ENCODE measurements at places on chromosomes 2 and 18.

DNA sequence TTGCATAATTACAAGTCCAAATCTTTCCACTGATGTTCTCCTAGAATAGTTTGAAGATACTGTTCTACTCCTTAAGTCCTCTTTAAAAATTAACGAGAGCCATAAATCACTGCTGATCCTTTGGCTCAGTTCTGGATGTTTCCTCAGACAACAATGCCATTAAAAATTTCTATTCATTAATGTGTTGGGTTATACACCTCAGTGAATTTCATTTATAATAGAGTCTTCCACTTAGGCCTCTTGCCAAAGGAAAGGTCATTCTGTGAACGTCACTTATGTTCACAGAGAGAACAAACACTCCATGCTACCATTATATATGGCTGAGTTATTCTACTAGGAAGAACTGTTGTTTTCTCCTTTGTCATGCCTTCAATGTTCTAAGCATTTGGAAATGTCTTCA, 1472.3 kb upstream of the CELF4 start:
- no peaks in the 10 kb centered on the region for H3K27me3 ChIP-seq
- H3K36me3 ChIP-seq = no peaks in the 10 kb centered on the region
- H3K4me3 ChIP-seq = no peak overlapping the region
- no peak for DNase-seq
- H3K4me1 ChIP-seq = no peaks in the 10 kb centered on the region

- peaks cover 46% of the 10 kb centered on the region for H3K4me1 ChIP-seq
- no peak overlapping the region for H3K27ac ChIP-seq
- peak overlapping the region; percentile 82 for H3K4me3 ChIP-seq
- peaks cover 19% of the 10 kb centered on the region for H3K27me3 ChIP-seq
- H3K36me3 ChIP-seq = peaks cover 24% of the 10 kb centered on the region
Measured at GRCh38 chr2:37324536-37324785, 172 bp downstream of the PRKD3 start.

- DNase-seq = no peak
- no peak overlapping the region for H3K4me3 ChIP-seq
- H3K27ac ChIP-seq = no peak overlapping the region
- H3K4me1 ChIP-seq = peaks cover 2% of the 10 kb centered on the region
- H3K36me3 ChIP-seq = peaks cover 6% of the 10 kb centered on the region
- peaks cover 15% of the 10 kb centered on the region for H3K27me3 ChIP-seq
Measured at GRCh38 chr2:239880396-239880795, 144.7 kb downstream of the NDUFA10 start.

GRCh38 chr2:212228743-212229171, 309.8 kb downstream of the ERBB4 start:
- no peaks in the 10 kb centered on the region for H3K4me1 ChIP-seq
- DNase-seq = no peak
- no peaks in the 10 kb centered on the region for H3K27me3 ChIP-seq
- no peak overlapping the region for H3K4me3 ChIP-seq

DNA sequence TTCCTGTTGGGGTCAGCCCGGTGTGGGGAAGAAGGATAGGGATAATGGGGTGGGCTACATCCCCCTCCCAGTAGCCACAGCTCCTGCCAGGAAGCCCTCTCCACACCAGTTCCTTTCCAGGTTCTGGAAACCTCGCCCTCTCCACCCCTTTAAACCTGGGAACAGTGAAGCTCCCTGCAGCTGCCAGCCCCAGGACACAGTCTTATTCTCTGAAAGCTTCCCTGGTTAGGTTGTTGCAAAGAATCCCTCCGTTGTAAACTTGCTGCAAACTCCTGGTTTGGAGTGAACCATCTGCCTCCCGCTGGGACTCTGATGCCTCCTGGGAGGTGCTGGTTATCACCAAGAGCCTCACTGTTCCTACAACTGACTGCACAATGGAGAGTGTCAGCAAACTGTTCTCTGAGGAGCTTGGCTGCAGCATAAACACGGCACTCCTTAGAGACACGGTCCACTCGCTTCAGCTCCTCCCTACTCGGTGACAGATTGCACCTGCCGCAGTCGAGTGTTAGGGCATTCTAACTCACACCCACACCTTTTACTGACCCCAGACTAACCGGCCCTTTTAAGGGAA, 261.8 kb upstream of the RAB6C start:
- DNase-seq = no peak
- no peaks in the 10 kb centered on the region for H3K4me1 ChIP-seq
- peaks cover 10% of the 10 kb centered on the region for H3K27me3 ChIP-seq
- H3K4me3 ChIP-seq = no peak overlapping the region
- no peaks in the 10 kb centered on the region for H3K36me3 ChIP-seq
- H3K27ac ChIP-seq = no peak overlapping the region

- H3K27me3 ChIP-seq = no peaks in the 10 kb centered on the region
- no peak overlapping the region for H3K4me3 ChIP-seq
- H3K27ac ChIP-seq = no peak overlapping the region
- peaks cover 4% of the 10 kb centered on the region for H3K4me1 ChIP-seq
Measured at GRCh38 chr2:169808221-169808620, 9.6 kb downstream of the SSB start.

- DNase-seq = no peak
- no peak overlapping the region for H3K27ac ChIP-seq
- H3K4me1 ChIP-seq = no peaks in the 10 kb centered on the region
Measured at GRCh38 chr2:236085647-236086046, 82.5 kb downstream of the GBX2 start.

- H3K36me3 ChIP-seq = peaks cover 5% of the 10 kb centered on the region
- H3K4me1 ChIP-seq = no peaks in the 10 kb centered on the region
- H3K27me3 ChIP-seq = no peaks in the 10 kb centered on the region
- H3K27ac ChIP-seq = no peak overlapping the region
Measured at GRCh38 chr2:212863185-212863588, 288.2 kb downstream of the IKZF2 start.

- no peak overlapping the region for H3K4me3 ChIP-seq
Measured at GRCh38 chr18:59814891-59815290, 84.9 kb upstream of the PMAIP1 start.

- no peak overlapping the region for H3K4me3 ChIP-seq
- H3K27me3 ChIP-seq = no peaks in the 10 kb centered on the region
- no peaks in the 10 kb centered on the region for H3K36me3 ChIP-seq
- no peak for DNase-seq
- no peak overlapping the region for H3K27ac ChIP-seq
- H3K4me1 ChIP-seq = no peaks in the 10 kb centered on the region
Measured at GRCh38 chr2:233002829-233003657, 10.0 kb downstream of the NGEF start.

DNA sequence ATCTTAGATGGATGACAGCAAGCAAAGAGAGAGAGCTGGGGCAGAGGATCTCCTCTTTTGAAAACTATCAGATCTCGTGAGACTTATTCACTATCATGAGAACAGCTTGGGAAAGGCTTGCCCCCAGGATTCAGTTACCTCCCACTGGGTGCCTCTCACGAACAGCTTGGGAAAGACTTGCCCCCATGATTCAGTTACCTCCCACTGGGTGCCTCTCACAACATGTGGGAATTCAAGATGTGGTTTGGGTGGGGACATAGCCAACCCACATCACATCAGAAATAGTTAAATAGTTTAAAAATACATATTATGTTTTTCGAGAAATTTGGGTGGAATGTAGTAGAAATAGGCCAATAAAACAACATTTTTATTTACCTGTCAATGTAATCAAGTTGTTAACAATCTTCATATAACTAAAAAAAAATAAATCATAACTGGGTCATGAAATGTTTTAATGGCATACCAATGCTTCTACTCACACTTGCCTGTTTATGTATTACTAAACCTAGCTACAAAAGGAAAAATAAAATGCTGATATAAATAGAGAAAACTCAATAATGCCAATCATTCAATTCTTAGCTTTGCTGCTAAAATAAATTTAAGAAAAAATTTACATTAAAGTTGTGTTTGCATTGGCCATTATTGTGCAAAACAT, 608.9 kb downstream of the SUCLG1 start:
- no peaks in the 10 kb centered on the region for H3K27me3 ChIP-seq
- H3K4me3 ChIP-seq = no peak overlapping the region
- no peak for DNase-seq
- peaks cover 2% of the 10 kb centered on the region for H3K36me3 ChIP-seq
- no peaks in the 10 kb centered on the region for H3K4me1 ChIP-seq

DNA sequence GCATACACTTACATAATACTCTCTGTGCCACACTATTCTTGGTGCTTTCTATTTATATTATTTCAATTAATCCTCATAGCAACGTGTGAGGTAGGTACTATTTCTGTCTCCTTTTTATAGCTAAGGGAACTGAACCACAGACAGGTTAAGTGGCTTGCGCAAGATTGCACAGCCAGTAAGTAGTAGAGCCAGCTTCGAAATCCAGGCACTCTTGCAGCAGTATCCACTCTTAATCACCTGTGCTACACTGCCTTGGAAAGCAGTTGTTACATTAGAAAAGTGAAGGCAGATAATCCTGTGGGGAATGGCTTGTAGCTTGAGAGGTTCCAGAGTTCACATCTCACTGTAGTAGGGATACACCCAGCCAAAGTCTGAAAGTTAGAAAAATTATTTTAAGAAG, 198.3 kb downstream of the LDLRAD4 start:
- peaks cover 6% of the 10 kb centered on the region for H3K36me3 ChIP-seq
- no peak overlapping the region for H3K4me3 ChIP-seq
- no peak overlapping the region for H3K27ac ChIP-seq
- peaks cover 25% of the 10 kb centered on the region for H3K4me1 ChIP-seq

- DNase-seq = no peak
- H3K4me3 ChIP-seq = no peak overlapping the region
- H3K36me3 ChIP-seq = no peaks in the 10 kb centered on the region
- no peaks in the 10 kb centered on the region for H3K27me3 ChIP-seq
- H3K4me1 ChIP-seq = no peaks in the 10 kb centered on the region
- H3K27ac ChIP-seq = no peak overlapping the region
Measured at GRCh38 chr18:63708650-63709049, 5.9 kb downstream of the SERPINB11 start.

GRCh38 chr2:43179942-43180341, 46.5 kb downstream of the ZFP36L2 start:
- H3K27ac ChIP-seq = no peak overlapping the region
- H3K27me3 ChIP-seq = no peaks in the 10 kb centered on the region
- H3K36me3 ChIP-seq = no peaks in the 10 kb centered on the region
- no peak for DNase-seq
- no peak overlapping the region for H3K4me3 ChIP-seq
- H3K4me1 ChIP-seq = peaks cover 67% of the 10 kb centered on the region

- H3K27ac ChIP-seq = peak overlapping the region; percentile 97
- DNase-seq = peak; percentile 47
- H3K27me3 ChIP-seq = no peaks in the 10 kb centered on the region
Measured at GRCh38 chr2:238003234-238004031, 36.6 kb downstream of the UBE2F start.

DNA sequence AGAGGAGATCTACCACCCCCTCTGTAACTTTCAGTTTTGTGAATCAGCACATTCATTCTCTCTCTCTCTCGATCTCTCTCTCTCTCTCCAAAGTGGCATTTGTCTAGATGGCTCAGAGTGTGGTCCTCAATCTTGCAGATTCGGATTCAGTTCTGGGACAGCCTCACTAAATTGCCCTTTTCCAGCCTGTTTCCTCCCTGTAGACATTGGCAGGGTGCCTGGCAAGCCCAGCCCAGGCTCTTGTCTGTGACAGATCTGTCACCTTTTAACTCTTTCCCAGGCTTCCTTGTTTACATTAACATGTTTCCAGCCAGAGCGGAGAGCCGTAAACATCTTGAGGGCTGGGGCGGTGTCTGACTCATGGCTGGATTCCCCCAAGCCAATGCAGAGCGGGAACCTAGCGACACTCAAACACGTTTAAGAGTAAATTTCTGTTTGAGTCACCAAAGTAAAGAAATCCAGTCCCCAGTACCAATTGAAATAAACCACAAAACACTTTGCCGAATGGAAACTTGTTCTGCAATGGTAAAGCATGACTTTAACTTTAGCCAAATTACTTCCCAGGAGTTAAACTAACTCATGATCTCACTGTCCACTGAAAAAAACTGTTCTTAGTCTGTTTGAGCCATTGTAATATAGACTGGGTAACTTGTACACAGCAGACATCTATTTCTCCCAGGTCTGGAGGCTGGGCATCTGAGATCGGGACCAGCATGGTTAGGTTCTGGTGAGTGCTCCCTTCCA, 6.6 kb upstream of the CYP27C1 start:
- H3K4me1 ChIP-seq = peaks cover 18% of the 10 kb centered on the region
- peaks cover 35% of the 10 kb centered on the region for H3K27me3 ChIP-seq
- peak; percentile 38 for DNase-seq
- peak overlapping the region; percentile 32 for H3K4me3 ChIP-seq
- H3K27ac ChIP-seq = peak overlapping the region; percentile 86

DNA sequence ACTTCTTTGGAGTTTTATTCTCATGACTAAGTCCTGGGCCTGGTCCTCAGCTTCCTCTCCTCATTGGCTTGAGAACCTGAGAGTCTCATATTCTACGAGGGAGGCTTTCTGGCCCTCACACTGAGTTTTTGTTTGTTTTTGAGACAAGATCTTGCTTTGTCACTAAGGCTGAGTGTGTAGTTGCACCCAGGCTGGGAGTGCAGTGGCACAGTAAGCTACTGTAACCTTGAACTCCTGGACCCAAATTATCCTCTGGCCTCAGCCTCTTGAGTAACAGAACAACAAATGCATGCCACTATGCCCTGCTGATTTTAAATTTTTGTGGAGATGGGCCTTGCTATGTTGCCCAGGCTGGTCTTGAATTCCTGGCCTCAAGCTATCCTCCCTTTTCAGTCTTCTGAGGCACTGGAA, 22.6 kb downstream of the PRKRA start:
- H3K36me3 ChIP-seq = peaks cover 67% of the 10 kb centered on the region
- H3K4me1 ChIP-seq = no peaks in the 10 kb centered on the region
- DNase-seq = no peak
- no peaks in the 10 kb centered on the region for H3K27me3 ChIP-seq
- no peak overlapping the region for H3K4me3 ChIP-seq

All from activated naive CD8-positive, alpha-beta T cell treated with anti-CD3 and anti-CD28 coated beads, Interleukin-2, amount 50 U/mL, for 24 hours (primary cell).